ENCODE measurements at places on chromosomes 5 and 9.

- no peak for DNase-seq
Observed at GRCh38 chr5:145854651-145855258, 18.1 kb downstream of the GRXCR2 start.

DNA sequence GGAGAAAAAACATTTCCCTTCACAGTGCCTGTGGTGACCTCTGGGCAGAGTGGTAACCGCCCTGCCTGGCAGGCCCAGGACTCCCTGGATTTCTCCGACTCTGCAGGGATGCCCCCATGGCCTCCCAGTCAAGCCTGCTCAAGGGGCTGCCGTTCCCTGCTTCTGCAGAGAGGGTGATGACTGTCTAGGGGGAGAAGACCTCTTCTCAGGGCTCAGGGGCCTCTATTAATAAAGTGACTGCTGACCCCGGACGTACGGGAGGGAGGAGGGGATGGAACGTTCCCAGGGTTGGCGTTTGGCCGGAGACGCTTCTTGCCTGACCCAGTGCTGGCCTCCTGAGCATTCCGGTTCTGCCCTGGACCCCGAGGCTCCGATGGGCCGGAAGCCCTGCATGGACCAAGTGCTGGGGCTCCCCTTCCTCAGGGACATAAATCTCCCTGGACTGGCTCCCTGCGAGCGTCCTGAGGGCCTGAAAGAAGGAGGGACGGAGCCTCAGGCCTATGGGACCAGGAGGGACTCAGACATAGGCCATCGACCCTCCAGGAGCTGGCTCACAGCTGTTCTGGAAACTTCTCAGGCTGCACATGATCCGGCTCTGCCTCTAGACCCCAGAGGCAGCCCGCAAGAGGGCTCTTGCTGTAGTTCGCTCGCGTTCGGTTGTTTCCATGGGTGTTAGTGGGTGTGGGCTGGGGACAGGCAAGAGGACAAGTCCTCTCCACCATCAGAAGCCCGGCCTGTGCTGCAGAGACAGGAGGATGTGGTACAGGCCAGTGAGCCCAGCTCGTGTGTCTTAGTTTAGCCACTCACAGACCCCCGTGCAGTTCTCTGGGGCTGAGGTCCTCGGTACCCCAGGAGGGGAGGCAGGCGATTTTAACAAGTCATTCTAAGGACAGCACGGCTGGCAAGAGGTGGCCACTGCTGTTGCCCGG is 8.1 kb upstream of the RNU6ATAC start:
- DNase-seq: no peak

DNA sequence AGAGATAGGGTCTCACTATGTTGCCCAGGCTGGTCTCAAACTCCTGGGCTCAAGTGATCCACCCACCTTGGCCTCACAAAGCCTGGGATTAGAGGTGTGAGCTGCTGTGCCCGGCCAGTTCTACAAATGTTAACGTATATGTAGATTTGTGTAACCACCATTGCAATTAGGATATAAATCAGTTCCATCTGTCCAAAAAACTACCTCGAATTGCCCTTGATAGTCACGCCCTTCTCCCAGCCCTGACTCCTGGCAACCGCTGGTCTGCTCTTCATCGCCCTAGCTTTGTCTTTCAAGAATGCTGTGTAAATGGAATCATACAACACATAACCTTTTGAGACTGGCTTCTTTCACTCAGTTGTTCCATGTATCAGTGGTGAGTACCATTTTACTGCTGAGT is 46.1 kb upstream of the PPARGC1B start:
- no peak for DNase-seq

GRCh38 chr5:120499876-120500563 is 35.9 kb downstream of the PRR16 start:
- no peak for DNase-seq

- no peak for DNase-seq
Observed at GRCh38 chr9:4225291-4226028, 74.4 kb downstream of the GLIS3 start.

DNA sequence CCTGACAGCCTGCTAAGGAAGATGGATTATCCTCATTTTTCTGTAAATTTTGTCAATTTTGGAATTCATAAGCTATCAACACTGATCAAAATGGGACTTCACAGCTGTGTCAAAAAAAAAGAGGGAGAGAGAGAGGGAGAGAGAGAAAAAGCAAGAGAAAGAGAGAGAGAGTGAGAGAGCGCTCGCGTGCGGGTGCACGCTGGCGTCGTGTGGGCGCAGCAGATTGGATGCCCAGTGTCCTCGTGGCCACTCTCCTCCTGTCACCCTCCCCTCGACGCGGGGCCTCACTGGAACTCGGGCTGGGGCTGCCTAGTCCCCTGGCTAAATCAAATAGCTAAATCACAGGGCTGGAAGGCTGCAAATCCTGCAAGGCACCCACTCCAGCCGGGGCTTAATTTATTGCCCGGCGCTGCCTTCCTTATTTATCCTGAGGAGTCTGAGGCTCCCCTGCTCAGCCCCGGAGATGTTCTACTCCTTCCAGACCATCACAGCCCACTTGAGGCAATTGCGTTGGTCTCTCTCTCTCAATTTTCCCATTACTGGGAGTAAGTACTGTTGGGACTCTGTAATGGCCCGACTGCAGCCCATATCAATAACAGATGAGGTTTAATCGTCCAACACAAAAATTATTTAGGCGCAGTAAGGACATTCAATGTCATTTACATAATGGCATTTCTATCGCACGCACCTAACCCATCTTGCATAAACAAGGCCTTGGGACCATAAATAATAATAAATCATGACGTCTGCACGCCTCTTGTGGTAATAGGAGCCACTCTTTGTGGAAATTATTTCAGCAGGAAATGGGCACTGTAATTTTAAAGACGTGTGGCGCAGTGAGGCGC is 94.2 kb downstream of the PAX5 start:
- no peak for DNase-seq

- DNase-seq: no peak
Observed at GRCh38 chr9:136769710-136770191, 5.4 kb upstream of the LCN15 start.

GRCh38 chr9:1404940-1405339 is 354.8 kb downstream of the DMRT2 start:
- DNase-seq: no peak

DNA sequence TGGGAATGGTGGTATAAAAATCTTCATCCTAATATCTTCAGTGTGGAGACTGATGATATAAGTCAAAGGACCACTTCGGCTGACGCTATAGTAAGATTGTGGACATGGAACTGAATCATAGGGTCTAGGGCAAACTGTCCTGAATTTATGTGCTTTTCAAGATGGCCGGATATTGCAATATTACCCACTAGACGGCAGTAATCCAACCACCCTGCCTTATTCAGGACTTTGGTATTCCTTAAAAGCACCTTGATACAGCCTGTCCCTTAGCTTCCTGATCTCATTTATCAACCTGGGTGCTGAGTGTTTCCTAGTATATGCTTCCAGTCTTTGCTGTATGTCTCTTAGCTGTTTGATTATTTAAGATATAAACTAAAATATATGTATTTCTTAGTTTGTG is 71.2 kb upstream of the COX7C start:
- DNase-seq: no peak

GRCh38 chr9:27645161-27645840 is 72.0 kb upstream of the C9orf72 start:
- no peak for DNase-seq
